ENCODE measurements at places on chromosomes 2 and 18.

- DNase-seq: no peak
Observed at GRCh38 chr2:59206361-59206760, 965.2 kb upstream of the FANCL start.

- DNase-seq: peak; percentile 46
Observed at GRCh38 chr2:66364495-66365333, 70.2 kb upstream of the MEIS1 start.

DNA sequence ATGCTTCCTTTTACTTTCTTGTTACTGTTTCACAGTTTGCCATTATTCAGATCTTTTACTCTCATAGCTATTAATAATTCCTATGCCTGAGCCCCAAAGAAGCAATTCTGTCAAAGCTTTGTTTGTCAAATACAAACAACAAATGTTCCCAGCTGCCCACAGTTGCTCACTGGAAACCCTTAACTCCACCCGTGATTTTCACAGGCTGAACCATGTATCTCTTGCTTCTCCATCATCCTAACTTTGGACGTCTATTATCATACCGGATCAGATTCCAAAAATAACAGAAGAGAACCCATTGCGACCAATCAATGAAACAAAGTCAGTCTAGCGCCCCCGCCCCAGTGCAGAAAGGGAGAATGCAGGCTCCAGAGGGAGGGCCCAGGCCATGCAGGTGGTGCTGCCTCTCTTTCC lies 24.2 kb downstream of the COLEC12 start:
- no peak for DNase-seq

GRCh38 chr2:168401048-168401556 lies 55.0 kb upstream of the CERS6 start:
- no peak for DNase-seq

DNA sequence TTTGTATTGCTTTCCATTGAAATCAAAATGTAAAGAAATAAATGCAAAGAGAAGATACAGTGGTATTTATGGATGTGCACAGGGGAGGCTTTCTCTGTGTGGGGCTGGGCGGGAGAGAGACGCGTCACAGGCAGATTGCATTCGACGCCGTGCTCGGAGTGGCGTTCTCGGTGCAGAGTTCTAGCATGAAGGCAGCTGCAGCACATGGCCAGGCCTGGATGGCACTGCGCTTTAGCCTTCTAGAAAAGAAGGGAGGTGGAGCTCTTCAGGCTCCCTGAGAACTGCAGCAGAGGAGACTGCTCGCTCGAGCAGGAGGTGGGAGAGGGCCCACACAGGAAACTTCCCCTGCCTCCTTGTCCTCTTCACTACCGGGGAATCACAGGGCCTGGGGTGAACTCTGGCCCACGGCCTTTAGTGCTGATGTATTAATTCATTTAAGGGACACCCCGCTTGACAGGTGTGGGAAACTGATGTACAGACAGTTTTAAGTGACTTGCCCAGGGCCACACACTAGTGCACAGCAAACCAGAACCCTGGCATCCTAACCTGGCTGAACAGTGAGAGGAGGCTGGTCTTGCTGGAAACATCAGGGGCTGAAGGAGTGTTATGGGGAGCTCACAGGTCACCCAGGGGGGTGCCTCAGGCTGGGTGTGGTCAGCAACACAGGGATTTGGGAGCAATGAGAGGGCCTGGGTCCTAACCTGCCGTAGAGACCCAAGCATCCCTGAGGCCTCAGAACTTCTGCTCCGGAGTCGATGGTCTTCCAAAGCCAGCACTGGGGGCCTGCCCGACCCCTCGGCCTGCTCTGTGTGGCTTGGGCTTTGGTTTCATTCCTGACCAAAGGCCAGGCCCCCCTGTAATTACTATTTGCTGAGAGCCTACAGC lies 199.9 kb downstream of the HDAC4 start:
- no peak for DNase-seq

GRCh38 chr2:8582651-8583399 lies 99.0 kb upstream of the ID2 start:
- no peak for DNase-seq

DNA sequence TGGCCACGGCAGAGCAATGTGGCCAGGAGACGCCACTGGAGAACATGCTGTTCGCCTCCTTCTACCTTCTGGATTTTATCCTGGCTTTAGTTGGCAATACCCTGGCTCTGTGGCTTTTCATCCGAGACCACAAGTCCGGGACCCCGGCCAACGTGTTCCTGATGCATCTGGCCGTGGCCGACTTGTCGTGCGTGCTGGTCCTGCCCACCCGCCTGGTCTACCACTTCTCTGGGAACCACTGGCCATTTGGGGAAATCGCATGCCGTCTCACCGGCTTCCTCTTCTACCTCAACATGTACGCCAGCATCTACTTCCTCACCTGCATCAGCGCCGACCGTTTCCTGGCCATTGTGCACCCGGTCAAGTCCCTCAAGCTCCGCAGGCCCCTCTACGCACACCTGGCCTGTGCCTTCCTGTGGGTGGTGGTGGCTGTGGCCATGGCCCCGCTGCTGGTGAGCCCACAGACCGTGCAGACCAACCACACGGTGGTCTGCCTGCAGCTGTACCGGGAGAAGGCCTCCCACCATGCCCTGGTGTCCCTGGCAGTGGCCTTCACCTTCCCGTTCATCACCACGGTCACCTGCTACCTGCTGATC lies 4.9 kb downstream of the GPR17 start:
- DNase-seq: no peak

DNA sequence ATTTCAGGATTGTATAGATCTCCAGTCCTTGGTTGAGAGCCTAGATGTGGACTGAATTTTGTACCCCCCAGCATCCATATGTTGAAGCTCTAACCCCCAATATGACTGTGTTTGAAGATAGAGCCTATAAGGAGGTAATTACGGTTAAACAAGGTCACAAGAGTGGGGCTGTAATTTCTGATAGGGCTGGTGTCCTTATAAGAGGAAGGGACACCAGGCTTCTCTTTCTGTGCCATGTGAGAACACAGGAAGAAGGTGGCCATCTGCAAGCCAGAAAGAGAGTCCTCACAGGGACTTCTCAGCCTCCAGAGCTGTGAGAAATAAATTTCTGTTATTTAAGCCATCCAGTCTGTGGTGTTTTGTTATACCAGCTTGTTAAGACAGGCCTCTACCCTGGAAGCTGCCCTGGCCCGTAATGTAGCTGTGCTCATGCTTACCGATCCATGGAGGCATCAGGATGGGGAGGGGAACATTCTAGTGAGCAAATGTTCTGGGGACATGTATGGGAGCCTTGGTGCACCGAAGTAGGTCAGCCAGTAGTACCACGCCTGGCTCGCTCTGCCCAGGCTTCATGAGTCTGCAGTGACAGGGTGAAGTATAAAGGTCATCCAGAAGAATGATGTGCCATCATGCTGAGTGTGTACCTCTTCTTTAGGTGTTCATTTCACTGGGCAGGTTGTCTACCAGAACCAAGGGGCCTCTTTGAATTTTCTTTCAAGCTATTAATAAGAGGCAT lies 16.1 kb downstream of the RASGRP3 start:
- no peak for DNase-seq

DNA sequence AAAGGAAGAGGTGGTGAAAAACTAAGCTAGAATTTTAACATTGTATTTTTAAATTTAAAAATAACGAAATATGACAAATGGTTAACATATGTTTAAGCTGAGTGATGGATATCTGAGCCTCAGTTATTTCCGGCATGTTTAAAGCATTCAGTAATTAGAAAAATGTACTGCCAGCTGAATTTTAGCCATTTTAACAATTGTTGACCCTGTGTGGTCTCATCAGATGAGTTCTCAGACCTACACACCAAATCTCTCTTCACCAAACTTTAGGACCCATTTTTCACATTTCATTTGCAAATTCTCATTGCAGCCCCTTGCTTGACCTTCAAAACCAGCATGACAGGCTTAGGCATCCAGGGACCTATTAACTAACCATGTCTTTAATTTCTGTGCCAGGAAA lies 91.5 kb upstream of the RGPD4 start:
- DNase-seq: no peak

DNA sequence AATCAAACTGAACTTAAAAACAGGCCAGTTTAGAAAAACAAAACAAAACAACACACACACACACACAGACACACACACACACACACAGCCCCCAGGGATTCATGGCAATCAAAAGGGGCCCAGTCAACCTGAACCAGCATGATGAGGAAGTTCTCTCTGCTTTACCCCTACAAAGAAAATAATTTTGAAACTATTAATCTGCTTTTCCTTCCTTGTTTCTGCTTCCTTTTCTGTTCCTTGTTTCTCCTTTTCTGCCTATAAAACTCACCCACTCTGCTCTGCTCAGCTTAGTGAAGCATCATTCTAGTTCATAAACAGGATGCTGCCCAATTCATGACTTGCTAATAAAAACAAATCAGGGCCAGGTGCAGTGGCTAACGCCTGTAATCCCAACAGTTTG lies 203.1 kb downstream of the RAB3GAP1 start:
- DNase-seq: no peak

GRCh38 chr2:28390241-28390745 lies 2.4 kb upstream of the FOSL2 start:
- DNase-seq: peak; percentile 57

DNA sequence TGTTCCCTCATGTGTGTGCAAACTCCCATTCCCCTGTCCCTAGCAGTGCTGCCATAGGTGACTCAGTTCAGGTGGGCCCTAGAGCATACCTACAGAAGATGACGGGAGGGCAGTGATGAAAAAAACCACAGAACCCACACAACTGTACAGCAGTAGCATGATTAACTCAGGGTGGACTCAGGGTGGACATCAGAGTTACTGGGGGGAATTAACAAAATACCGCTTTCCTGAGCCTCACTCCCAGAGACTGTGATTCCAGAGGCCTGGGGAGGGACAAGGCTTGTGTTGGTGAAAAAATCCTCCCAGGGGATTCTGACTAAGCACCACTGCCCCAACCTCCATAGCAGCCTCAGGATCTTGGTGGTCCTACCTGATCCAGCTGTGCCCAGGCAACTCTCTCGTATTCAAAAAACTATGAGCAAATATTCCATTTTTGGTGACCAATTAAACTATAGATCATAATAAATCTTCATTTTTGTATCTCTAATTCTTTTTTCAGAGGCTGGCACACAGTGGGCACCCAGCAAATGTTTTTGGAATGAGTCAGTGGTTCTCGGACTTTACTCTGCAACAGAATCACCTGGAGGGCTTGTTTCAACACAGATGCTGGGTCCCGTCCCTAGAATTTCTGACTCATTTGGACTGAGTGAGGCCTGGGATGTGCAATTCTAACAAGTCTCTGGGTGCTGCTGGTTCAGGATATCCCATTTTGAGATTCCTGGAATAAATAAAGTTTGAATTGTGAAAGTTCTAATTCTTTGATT lies 84.1 kb upstream of the NABP1 start:
- no peak for DNase-seq

DNA sequence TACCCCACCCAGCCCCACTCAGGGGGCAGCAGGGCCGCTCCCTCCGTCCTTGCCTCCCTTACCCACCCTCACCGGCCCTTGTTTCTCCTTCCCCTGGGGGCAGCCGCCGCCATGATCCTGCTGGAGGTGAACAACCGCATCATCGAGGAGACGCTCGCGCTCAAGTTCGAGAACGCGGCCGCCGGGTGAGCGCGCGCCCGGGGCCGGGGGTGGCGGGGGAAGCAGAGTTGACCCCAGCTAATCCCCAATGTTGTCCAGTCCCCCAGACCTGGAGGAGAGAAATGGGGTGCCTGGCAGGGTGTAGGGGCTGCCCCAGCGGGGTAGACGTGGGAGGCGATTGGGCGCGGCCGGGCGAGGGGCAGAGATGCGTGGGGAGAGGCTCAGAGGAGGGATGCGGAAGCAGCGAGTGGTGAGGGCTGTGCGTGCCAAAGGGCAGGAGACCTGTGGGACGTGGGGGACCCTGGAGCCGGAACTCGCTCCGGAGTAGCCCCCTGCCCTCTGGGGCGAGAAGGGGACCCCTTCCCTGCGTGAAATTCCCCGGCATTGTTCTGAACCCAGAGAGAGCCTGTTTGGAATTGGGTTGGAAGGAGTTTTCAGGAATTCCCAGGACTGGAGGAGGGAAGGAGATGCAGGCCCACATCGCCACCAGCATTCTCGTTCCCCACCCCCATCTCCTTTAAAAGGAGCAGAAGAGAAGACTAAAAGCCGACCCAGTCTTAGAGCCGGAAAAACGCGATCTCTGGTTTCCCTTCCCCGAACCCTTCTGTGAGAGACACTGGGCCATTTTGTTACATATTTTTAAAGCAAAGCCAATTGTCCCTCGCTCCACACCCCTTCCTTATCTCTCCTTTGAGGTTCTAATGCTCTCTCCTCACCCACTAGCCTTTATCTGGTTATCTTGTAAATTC lies 625 bp downstream of the ARPC2 start:
- no peak for DNase-seq

DNA sequence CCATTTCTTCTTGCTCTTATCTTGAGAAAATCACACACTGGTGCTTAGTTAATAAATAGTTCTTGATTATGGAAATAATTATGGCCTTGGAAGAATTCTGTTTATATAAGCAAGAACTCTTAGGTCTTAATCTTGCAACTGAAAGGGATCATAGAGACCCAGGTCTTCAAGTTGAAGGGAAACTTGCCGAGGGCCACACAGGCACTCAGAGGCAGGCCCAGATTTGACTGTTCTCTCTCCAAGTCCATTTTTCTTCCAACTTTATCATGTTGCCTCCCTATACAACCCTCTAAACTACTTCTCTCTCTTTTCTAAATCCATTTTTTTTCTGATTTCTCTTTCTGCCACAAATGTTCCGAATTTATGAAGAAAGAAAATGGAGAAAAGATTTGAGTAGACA lies 94.5 kb upstream of the RMDN2 start:
- no peak for DNase-seq

GRCh38 chr2:149657401-149658040 lies 69.9 kb upstream of the MMADHC start:
- no peak for DNase-seq

GRCh38 chr18:57737400-57738060 lies 65.6 kb downstream of the ATP8B1 start:
- DNase-seq: peak; percentile 53

- DNase-seq: no peak
Observed at GRCh38 chr2:190452433-190452832, 44.3 kb downstream of the MFSD6 start.

DNA sequence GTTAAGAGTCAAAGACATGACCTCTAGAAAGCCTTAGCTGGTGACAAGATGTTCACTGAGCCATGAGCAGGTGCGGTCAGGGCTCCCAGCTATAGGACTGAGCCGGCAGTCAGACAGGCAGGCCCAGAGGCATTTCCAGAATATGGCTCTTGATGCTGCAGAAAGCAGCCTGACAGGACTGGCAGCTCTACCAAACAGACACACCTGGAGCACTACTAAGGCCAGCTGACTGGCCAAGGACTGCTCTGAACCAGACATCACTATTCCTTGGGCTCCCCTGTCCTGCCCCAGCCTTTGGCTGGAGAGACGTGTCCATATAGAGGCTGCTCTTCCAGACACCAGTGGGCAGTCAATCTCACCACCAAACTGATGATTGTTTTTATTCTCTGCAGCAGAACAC lies 98.8 kb downstream of the RIF1 start:
- DNase-seq: no peak

GRCh38 chr18:62717925-62718800 lies 2.8 kb downstream of the PHLPP1 start:
- DNase-seq: no peak

GRCh38 chr2:238574490-238575271 lies 148.0 kb downstream of the ASB1 start:
- no peak for DNase-seq
